ENCODE measurements at places on chromosomes 7 and 10.

GRCh38 chr10:88755753-88756152 lies 4.1 kb upstream of the LIPN start:
- no peaks in the 10 kb centered on the region for H3K27me3 ChIP-seq
- no peak overlapping the region for H3K4me3 ChIP-seq
- no peaks in the 10 kb centered on the region for H3K36me3 ChIP-seq
- no peak overlapping the region for H3K27ac ChIP-seq
- H3K4me1 ChIP-seq, result no peaks in the 10 kb centered on the region
- no peak for DNase-seq

- peaks cover 32% of the 10 kb centered on the region for H3K4me1 ChIP-seq
- no peak overlapping the region for H3K4me3 ChIP-seq
- no peaks in the 10 kb centered on the region for H3K36me3 ChIP-seq
These were observed 32.6 kb downstream of the TMEM270 start for GRCh38 chr7:73893342-73894101.

DNA sequence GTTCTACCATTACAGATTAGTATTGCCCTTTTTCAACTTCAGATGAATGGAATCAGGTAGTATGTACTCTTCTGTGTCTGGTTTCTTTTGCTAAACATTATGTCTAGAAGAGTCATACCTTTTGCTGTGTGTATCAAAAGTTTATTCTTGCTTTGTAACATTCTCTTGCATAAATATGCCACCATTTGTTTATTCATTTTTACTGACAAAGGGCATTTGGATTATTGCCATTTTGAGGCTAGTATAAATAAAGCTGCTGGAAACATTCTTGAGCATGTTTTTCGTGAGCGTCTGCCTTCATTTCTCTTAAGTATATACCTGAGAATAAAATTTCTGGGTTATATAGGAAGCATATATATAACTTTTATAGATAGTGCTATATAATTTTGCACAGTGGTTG lies 121.7 kb upstream of the CSTF2T start:
- H3K4me1 ChIP-seq, result no peaks in the 10 kb centered on the region
- no peak overlapping the region for H3K27ac ChIP-seq
- peak; percentile 1 for DNase-seq
- no peaks in the 10 kb centered on the region for H3K36me3 ChIP-seq
- no peaks in the 10 kb centered on the region for H3K27me3 ChIP-seq

DNA sequence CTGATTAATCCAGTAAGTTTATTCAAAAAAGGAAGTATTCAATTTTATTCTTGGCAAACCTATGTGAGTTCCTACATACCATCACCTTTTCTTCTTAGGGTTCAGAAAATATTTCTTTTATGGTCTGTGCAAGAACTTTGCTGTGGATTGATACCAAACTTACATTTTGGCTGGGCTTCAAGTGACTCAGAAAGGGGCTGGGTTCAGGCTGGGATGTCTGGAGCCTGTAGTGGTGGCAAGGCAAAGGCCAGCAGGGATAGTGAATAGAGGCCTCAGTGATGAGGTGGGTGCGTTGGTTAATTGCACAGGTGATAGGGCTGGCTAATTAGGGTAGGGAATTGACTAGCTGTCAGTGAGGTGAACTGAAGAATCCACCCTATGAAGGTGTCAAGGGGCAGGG lies 40.2 kb upstream of the ATXN7L1 start:
- no peak overlapping the region for H3K4me3 ChIP-seq
- H3K4me1 ChIP-seq, result no peaks in the 10 kb centered on the region
- H3K36me3 ChIP-seq, result no peaks in the 10 kb centered on the region
- DNase-seq, result no peak
- no peak overlapping the region for H3K27ac ChIP-seq
- no peaks in the 10 kb centered on the region for H3K27me3 ChIP-seq

DNA sequence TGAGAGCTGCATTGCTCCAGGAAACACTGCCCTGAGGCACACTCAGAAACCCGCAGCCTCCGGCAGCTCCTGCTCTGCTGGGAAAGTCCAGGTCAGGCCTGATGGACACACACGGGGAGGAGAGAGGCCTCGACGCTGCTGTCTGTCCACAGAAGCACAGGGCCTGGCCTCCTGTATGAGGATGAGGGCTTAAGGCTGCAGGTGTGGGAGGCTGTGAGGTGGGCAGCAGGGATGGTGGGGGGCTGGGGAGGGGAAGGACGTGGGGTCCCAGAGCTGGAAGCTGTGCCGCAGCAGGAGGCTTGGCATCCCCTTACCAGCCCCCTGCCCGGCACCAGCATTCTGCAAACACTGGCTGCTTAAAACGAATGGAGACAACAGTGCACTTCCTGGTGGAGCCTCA lies 186.2 kb downstream of the DNAJB6 start:
- H3K4me3 ChIP-seq, result no peak overlapping the region
- no peak overlapping the region for H3K27ac ChIP-seq
- no peak for DNase-seq

GRCh38 chr7:100093925-100094486 lies 5.2 kb downstream of the COPS6 start:
- H3K4me3 ChIP-seq, result no peak overlapping the region
- DNase-seq, result no peak
- peaks cover 77% of the 10 kb centered on the region for H3K36me3 ChIP-seq
- no peak overlapping the region for H3K27ac ChIP-seq
- no peaks in the 10 kb centered on the region for H3K27me3 ChIP-seq

DNA sequence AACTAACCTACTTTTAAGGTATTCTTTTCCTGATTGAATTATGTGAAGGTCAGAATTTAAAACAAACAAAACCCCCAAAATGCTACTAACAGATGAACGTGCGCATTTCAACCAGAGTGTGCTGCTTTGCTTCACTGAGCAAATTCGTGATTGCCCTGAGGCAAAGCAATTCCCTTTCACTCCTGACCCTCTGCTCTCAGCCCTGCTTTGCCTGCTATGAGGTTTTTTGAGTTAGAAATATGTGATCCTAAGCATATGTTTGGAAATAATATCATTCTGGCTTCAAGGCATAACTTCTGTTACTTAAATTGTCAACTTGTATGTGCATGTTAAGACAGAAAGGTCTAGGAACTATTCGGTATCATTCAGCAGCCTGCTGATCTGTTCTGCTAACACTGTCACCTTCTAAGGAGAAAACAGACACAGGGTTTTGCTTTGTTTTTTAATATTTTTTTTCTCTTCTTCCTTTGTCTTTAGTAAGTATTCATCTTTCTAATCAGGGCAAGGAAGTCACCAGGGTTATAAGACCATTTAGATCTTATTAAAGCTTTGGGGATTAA lies 124.2 kb downstream of the GNAT3 start:
- peak; percentile 30 for DNase-seq
- no peaks in the 10 kb centered on the region for H3K36me3 ChIP-seq
- H3K27ac ChIP-seq, result no peak overlapping the region
- no peaks in the 10 kb centered on the region for H3K27me3 ChIP-seq
- no peak overlapping the region for H3K4me3 ChIP-seq
- H3K4me1 ChIP-seq, result no peaks in the 10 kb centered on the region

All from mesenchymal stem cell (in vitro differentiated cells and primary cell).